ENCODE measurements at places on chromosomes 2 and 18.

DNA sequence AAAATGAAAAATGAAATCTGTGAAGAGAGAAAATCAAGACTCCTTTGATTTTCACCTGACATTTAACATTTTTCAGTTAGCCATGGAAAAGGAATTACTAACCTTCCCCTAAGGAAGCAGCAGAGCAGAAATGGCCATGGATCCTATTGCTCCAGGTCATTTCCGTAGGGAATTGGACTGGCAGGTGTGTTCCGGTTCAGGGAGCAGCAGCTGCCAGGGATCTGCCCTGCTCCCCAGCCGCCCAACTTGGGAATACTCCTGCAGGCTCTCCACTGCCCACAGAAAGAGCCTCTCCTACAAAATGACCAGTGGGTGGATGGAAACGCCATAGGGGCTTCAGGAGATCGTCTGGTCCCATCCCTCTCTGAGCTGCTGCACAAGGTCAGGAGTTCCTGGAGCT lies 86.0 kb upstream of the MAPK4 start:
- no peak for ATAC-seq

GRCh38 chr18:68504441-68505177 lies 210.3 kb downstream of the TMX3 start:
- ATAC-seq: no peak

- no peak for ATAC-seq
Measured at GRCh38 chr2:26709323-26710110, 17.0 kb downstream of the KCNK3 start.

DNA sequence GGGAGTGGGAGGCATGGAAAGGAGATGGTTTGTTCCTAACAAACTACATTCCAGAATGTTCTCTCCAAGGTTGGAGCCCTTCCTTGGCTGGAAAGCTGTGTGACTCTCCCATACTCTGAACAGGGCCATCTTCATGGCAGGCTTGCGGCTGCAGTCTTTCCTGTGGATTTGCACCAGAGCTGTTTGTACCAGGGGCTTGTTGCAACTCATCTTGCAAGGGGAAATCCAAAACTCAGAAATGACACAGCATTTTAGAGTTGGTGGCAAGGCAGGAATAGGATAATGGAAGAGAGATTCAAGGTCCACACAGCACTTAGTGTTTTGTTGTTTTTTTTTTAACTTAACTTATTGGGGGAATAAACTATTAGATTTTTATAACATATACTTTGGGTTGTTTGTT lies 73.7 kb upstream of the ZNF516 start:
- no peak for ATAC-seq

- ATAC-seq: no peak
Measured at GRCh38 chr2:108212671-108213070, 27.1 kb upstream of the SULT1C3 start.

DNA sequence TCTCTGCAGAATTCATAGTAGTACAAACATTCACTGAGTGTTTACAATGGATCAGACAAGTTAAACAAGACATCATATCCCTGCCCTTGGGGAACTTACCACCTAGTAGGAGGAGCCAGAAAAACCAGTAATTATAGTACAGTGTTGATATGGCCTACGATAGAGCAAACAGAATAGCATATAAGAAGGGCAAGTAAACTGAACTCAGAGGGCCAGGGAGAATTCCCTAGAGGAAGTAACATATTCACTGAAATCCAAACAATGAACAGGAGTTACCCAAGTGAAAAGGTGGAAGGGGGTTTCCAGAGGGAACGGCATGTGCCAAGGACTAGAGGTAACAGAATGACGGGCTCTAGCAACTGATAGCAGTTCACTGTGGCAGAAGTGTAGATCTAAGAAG lies 34.1 kb downstream of the NHEJ1 start:
- ATAC-seq: no peak

- no peak for ATAC-seq
Measured at GRCh38 chr18:3135536-3135935, 84.2 kb downstream of the MYOM1 start.

DNA sequence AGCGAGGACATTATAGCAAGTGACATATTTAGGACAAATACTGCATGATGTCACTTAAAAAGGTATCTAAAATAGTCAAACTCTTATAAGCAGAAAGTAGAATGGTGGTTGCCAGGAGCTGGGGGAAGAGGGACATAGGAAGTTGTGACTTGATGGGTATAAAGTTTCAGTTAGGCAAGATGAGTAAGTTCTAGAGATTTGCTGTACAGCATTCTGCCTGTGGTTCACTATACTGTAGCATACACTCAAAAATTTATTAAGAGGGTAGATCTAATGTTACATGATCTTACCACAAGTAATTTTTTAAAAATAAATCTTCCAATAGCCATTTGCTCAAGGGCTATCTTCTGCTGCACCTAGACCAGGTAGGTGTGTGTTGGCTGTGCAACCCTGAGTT lies 78.1 kb upstream of the NPAS2 start:
- peak; percentile 40 for ATAC-seq

DNA sequence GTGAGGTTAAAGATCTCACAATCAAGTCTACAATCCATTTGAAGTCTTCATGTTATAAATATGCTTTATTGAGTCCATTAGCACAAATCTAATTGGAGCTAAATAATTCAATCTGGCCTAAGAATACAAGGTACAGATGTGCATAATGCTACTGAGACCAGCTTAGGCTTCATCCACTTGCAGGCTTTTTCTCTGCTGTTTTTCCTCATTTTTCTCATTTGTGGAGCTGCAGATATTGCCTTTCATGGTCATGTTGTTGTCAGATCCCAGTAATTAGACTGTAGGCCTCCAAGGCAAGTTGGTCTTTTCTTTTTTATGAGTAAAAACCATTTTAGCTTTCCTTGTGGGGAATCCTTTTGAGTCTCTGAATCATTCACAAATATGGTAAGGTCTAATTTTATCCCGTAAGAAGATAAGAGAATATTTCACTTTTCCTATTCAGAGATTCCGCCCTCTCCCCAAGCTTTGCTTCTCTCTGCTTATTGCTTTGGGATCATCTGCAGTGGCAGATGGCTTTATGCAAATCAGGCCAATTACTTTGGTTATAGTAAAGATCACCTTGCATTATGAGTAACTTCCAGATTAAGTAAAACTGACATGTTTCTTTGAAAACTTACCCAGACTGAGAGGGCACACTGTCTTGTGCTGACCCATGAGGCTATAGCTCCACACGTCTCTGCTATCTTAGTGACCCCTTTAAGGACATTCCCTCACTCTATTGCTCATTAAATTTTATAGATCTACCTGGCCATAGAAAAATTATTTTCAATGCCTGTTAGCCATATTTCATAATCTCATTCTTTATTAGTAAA lies 80.9 kb downstream of the MGAT5 start:
- peak; percentile 79 for ATAC-seq

DNA sequence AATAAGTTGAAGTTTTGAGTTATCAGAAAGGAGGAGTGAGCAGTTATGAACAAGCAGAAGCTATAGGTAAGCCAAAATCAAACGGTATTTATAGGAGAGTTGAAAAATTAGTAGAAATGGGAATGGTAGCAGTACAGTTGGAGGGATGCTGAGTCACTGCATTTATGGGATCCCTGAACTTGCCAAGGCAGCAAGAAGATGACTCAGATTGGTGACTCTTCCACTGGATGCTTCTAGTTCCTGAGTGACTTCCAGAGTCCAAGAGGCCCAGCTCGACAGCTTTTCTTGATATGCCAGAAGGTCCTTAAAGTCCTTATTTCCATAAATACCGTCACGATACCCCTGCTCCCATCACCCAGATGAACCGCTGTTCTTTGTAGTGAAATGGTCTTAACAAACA lies 31.1 kb upstream of the ACTR3 start:
- peak; percentile 86 for ATAC-seq

DNA sequence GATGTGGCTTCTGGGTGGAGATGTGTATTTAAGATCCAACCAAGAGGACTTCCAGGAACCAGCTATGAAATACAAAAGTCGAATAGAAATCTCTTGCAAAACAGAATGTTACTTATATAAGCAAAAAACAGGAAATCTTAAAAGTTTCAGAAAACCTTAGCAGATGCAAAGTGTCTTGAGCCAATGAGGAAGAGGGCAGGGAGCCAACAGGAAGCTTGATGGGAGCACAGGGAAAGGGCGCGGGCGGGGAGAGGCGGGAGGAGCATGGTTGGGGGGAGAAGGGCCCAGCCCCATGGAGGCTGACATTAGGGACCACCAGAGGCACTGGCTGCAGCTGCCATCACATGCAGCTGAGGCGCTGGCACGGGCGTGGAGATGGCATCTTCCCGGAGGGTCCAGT lies 203.3 kb downstream of the SNTG2 start:
- no peak for ATAC-seq

Data from SK-N-SH treated with all-trans-retinoic acid at 6 μM for 48 hours (cell line).